ENCODE measurements at places on chromosomes 7 and 10. TPM values are rescaled to one million over a fixed set of nuclear protein-coding genes. Genes with fewer than 3 reads are reported as not detected.
A peak's percentile ranks its signal among the peaks of the same experiment; 100 is the strongest.

GRCh38 chr7:14236834-14237233 is 247.4 kb upstream of the ETV1 start:
- no peak for DNase-seq

DNA sequence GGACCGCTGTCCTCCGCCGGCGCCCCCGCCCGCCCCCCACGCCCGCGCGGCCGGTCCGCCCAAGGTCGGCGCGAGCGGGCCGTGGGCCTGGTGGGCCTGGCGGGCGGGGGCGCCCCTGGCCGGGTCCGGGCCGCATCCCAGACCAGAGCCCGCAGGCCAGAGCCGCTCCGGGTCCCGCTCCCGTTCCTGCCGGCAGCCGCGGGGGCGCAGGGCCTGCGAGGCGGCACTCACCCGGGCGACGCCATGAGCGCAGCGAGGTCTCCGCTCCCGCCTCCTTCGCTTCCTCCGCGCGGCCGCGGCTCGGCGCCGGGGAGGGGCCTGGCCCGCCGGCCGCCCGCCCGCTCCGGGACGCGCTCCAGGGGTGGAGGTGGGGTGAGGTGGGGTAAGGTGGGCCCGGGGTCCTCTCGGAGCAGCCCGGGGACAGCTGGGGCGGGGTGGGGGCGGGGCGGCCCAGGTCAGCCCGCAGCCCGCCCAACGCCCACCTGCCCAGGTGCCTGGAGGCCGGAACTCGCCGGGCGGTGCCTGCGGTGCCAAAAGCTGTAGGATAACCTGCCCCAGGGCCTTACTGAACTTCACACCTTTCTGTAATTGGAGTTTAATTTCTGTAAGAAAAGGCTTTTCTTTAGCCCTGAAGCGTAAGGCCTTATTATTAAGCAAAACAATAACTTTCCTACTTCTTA is at the start of gene URGCP:
TSS of gene URGCP (minus strand) at position 266 of the 680 bp plus-strand sequence. CDS start at position 245, 21 bp downstream.
- peak; percentile 18 for DNase-seq

GRCh38 chr10:99560277-99561126 is 27.8 kb downstream of the NKX2-3 start:
- peak; percentile 32 for DNase-seq

- no peak for DNase-seq
Observed at GRCh38 chr7:100585511-100586265, at the start of gene LRCH4. Gene LRCH4, minus strand, starts transcription at chr7:100586129. Its CDS starts 29 bp downstream, at chr7:100586100.

- no peak for DNase-seq
Observed at GRCh38 chr7:132249256-132249971, 326.9 kb downstream of the PLXNA4 start.

- no peak for DNase-seq
Observed at GRCh38 chr10:72106154-72106849, 18.0 kb upstream of the SPOCK2 start.

DNA sequence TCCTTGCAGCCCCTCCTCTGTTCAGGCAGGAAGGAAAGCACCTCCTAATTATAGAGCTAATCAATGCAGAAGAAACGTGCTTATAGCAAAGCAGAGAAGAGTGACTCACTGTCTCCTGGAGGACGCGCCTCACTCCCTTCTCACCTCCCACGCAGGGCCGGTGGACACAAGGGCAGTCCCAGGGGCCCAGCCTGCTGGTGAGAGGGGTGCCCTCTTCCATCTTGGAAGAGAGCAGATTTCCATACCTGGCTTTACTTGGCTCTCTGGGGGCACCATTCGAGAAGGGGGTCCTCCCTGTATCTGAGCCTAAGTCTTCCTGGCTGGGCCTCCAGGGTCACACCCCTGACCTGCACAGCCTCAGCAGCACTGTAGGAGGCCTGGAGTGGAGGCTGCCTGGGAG is 55.8 kb downstream of the RASGEF1A start:
- no peak for DNase-seq

GRCh38 chr7:126659124-126659523 is 593.6 kb downstream of the GRM8 start:
- DNase-seq = no peak

DNA sequence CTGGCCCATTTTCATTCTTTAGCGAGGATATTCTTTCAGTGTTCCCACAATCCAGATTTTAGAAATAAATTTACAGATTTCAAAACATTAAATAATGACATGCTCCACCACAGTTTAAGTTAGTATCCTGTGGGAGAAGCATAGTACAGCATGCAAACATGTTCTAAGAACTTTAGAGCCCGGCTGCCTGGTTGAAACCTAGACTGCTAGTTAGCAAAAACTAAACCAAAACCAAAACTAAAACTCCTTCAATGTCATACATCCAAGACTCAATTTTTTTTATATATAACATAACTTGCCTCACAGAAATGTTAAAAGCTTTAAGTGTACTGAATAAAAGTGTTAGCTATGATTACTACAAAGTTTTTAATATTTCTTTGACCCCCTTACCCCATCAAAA is 17.0 kb downstream of the TRA2A start:
- DNase-seq = no peak

DNA sequence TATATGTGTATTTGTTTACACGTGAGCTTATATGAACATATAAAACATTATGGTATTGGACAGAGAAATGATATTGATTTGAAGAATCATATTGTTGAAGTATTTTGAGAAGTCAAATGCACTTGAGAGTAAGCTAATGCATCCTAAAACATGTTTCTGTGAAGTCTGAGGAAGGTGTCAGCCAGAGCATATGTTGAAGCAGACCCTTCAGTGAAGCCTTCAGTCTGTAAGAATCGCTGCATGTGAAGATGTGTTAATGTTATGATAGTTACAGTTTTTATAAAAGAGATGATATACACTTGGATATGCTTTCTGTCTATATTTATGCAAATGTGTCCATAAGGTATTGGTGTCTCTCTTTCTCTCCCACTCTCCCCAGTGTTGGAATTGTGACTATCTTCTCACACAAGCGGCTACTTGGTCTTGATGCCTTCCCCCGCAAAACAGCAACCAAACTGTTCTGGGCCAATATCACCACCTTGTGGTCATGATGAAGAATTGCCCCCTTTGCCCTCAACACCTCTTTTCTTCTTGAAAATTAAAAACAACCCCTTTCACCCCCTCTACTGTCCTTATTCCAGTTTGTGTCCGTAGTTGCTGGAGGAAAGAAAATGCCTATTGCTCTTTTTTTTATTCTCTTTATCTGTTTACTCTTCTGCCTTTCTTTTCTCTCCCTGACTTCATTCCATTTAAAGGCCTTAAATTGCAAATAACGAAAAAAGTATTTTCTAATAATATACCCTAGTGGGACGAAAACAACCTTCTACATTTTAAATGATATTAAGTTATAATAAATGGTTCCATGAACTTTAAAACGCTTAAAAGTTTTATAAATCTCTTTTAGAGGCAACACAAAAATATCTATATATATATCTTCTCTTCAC is 64.9 kb downstream of the IKZF1 start:
- no peak for DNase-seq

GRCh38 chr10:119469846-119470245 is 72.7 kb downstream of the RGS10 start:
- DNase-seq = no peak

- DNase-seq = no peak
Observed at GRCh38 chr10:37495415-37495814, 362.0 kb downstream of the ZNF248 start.

DNA sequence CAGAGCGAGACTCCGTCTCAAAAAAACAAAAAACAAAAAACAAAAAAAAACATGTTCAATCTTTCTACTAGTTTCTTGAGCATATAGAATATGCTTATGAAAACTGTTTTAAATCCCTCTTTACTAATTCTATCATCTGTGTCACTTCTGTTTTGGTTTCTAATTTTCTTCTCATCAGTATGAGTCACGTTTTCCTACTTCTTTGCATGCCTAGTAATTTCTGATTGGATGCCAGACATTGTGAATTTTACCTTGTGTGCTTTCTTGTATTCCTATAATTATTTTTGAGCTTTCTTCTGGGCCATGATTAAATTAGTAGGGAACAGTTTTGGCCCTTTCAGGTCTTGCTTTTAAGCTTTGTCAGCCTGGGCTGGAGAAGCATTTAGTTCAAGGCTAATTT is 9.9 kb downstream of the MICU1 start:
- DNase-seq = no peak

DNA sequence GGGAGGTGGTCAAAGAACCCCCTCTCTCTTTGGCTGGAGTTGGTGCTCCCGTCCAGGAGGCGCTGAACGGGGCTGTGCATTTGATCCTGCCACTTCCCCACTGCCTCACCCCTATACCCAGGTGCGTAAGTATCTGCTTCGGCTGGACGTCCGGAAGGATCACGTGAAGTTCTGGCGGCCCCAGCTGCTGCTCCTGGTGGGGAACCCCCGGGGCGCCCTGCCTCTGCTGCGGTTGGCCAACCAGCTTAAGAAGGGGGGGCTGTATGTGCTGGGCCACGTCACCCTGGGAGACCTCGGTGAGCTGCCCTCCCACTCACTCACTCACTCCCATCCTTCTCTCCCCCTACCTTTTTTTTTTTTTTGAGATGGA is 5.6 kb upstream of the TRIP6 start:
- DNase-seq = no peak

XRCC2 gene
- polyA plus RNA-seq = 5.4 TPM

HMX2 gene
- polyA plus RNA-seq = 1.6 TPM

COL28A1 gene
- polyA plus RNA-seq = 9.8 TPM

SLC39A12 gene
- polyA plus RNA-seq = not detected

SLC13A1 gene
- 22.5 TPM for polyA plus RNA-seq

All from right renal cortex interstitium (tissue), 3 donors.